ENCODE measurements at places on chromosomes 6 and 20.
A peak's percentile ranks its signal among the peaks of the same experiment; 100 is the strongest.

GRCh38 chr20:15603506-15603905 lies 969.7 kb downstream of the KIF16B start:
- DNase-seq = no peak

- no peak for DNase-seq
These were observed 78.8 kb downstream of the TAF4 start for GRCh38 chr20:61986762-61987321.

GRCh38 chr6:141335477-141336273 lies 797.0 kb upstream of the GJE1 start:
- DNase-seq = no peak

- no peak for DNase-seq
These were observed 17.1 kb upstream of the MTHFD1L start for GRCh38 chr6:150848400-150848799.

DNA sequence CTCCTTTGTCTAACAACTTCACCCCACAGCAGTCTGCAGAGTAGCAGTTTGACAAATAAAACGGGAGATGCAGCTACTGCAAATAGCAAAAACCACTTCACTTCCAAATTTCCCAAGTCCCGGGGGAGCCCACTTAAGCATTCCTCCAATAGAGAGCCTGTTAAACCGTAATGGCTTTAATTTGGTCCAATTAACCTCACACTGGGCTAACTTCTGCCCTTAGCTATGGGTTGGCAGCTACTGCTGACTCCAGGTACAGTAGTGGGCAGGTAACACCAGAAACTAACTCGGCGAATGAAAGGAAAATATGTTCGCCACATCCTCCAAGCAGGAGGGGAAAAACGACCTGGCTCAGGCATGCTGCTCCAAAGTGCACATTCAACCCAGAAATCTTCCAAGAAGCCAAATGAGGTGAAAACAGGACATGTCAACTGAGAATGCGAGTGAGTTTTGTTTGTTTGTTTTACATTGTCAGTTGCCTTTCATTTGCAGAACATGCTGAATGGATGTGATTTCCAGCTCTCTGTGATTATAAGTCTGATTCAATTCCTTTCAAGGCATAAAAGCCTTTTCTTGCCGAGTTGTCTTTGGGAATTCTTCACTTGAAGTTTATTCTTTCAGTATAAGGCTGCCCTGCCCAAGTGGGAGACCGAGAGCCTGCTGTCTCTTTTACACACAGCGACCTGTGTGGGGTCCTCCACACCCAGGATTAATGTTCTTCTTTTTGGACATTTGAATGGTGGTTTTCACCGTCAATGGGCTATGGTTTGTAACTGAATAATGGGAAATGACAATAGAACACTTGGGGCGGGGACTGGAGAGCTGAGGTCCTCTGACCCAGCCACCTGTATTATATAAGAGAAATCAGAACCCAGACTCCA lies 117.3 kb upstream of the ARMC2 start:
- DNase-seq = no peak

GRCh38 chr6:11772109-11772825 lies 6.3 kb downstream of the ADTRP start:
- no peak for DNase-seq

GRCh38 chr20:24762371-24762770 lies 186.7 kb upstream of the CST7 start:
- DNase-seq = no peak

DNA sequence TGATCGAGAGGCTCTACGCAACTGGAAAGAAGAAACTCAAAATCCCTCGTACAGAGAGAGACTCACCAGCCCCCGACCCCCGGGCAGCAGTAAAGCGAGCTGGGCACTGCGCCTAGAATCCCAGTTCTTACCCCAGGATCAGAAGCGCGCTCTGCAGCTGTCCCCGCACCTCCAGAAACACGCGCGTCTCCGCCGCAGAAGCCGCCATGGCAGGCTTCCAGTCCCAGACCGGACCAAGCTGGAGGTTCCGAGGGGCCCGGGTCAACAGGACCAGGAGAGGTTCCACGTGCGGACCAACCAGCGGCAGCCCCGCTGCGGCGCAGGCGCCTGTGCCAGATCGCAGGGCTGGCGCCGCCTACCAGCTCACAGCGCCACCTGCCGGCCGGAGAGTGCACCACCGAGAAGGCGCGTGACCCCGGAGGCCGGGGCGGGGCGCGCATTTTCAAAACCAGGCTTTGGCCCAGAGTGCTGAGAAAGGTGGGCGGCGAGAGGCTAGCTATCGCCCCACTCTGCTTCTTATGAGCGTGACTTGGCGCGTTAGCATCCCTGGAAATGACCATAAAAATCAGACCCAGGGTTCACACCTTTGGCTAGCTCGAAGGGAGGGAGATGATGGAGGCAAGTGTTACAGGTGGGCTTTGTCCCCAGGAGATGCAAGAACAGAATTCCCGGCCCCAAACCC lies at the start of gene UBE3D:
UBE3D (minus strand) TSS at position 331 of the 682 bp plus-strand sequence; CDS start at position 208, 123 bp downstream.
- DNase-seq = peak; percentile 85

- DNase-seq = no peak
These were observed 305.8 kb downstream of the CD83 start for GRCh38 chr6:14423330-14423729.

- no peak for DNase-seq
These were observed 969.6 kb downstream of the EYS start for GRCh38 chr6:64737418-64737817.

- no peak for DNase-seq
These were observed 3.3 kb upstream of the PRDM1 start for GRCh38 chr6:106082735-106083398.

DNA sequence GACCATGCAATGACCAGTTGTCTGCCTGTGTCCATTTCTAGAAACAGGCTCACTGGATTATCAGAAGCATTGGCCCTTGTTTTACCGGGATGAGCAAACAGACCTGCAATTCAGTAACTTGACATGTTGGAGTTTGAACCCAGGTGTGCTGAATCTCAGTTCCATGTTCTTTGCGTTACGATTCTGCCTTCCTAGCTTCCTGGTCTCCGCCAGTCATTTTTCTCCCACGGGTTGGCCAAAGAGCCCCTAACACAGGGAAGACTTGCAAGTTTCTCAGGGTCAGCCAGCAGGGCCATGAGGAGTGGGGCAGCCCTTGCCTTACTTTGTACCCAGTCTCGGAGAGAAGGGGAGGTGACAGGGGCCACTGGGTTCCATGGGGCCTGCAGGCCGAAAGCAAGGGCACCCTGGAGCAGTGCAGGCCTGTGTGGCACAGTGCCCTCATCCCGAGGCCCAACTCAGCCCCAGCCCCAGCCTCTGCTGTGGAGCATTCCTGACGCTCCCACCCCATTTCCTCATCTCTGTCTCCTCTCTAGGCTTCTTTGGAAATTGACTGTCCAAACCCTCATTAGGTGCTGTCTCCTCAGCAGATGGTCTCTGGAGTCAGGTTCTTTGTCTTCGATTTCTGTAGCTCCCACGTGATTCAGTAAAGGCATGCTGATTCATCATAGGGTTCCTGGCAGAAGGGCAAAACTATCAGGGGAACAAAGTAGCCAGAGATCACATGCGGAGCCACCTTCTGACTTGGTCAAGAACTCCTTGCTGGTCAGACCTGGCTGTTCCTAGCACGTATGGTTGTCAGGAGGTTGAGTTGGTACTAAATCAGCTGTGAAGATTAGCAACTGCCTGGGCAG lies 23.6 kb downstream of the CDS2 start:
- DNase-seq = no peak

GRCh38 chr20:39117491-39117890 lies 155.3 kb downstream of the DHX35 start:
- DNase-seq = no peak

DNA sequence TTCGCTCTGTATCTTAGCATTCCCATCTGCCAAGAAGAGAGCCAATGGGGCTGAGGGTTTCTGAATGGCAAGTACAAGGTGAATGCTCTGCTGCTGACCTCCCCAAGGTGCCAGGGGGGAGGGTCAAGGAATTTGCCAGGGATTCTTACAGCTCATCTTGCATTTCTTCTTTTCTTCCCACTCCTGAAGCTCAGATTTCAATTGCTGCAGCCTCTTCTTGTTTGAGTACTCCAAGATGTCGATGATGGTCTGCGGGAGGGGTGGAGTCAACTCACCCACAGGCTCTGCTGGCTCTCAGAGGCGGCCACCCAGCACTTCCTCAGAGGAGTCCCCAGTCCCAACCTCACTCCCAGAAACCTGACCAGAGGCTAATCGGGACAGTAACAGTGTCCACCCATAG lies 12.4 kb downstream of the C20orf96 start:
- no peak for DNase-seq

DNA sequence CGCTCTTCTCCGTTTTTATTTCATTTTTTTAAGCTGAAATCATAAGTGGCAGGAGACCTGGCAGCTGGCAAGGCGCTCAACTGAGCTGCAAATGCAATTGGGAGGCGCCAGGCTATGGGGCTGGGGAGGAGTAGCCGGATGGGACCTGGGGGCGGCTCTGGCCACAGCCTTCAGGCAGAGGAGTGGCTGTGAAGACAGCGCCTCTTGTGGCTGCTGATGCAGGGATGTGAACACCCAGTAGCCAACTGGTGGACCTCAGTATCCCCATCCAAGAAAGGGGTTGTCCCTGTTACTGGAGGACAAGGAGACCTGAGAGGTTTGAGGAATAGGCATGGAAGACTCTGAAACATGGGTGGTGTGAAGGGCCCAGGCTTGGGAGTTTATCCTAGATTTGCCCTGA lies 12.6 kb downstream of the KCNK17 start:
- DNase-seq = no peak

- no peak for DNase-seq
These were observed 95.6 kb downstream of the SYCP2 start for GRCh38 chr20:59837623-59838394.

GRCh38 chr20:64107736-64108457 lies 532 bp upstream of the NPBWR2 start:
- no peak for DNase-seq

GRCh38 chr6:53579338-53579737 lies 34.4 kb upstream of the GCLC start:
- no peak for DNase-seq

DNA sequence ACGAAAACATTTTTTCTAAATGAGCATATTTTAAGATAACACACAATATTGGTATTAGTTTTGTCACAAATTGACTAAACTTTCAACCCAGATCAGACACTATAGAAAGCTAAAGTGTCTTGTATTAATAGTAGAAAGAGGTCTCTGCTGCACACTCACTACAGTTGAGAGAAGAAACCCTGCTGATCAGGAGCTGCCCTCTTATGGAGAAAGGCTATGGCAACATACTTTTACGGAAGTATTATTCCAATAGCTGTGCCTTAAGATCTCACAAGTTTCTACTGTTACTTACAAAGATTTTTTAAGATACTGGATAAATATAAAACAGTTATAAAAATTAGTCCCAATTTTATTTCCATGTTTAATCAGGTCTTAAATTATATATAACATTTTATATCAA lies 155.7 kb downstream of the RIMS1 start:
- DNase-seq = no peak

DNA sequence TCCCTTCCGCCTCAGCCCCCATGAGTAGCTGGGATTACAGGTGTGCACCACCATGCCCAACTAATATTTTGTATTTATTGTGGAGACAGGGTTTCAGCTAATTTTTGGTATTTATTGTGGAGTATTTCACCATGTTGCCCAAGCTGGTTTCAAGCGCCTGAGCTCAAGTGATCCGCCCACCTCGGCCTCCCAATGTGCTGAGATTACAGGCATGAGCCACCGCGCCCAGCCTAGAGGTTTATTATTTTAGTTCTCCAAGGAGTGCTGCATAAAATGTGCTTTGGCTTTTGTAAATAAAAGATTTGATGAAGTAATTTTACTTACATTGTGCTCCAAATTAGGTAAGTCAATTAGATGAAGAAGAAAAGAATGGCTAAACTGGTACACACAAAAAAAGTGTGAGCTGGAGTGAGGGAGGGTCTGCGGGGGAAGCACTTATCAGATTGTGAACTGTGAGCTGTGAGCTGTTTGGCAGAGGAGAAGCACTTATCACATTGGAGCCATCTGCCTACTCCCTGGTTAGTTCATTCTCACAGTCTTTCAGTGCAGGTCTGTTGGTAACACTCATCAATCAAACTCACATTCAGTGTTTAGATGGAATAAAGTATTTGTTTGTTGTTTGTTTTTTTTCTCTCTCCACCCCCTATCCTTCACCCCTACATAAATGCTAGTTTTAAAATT lies 398.0 kb downstream of the EPHA7 start:
- no peak for DNase-seq

GRCh38 chr20:48789781-48790472 lies 37.9 kb downstream of the PREX1 start:
- DNase-seq = no peak

- DNase-seq = no peak
These were observed 130.4 kb upstream of the LRFN2 start for GRCh38 chr6:40717411-40718057.

GRCh38 chr6:28769626-28770402 lies 154.0 kb downstream of the TRIM27 start:
- DNase-seq = no peak

DNA sequence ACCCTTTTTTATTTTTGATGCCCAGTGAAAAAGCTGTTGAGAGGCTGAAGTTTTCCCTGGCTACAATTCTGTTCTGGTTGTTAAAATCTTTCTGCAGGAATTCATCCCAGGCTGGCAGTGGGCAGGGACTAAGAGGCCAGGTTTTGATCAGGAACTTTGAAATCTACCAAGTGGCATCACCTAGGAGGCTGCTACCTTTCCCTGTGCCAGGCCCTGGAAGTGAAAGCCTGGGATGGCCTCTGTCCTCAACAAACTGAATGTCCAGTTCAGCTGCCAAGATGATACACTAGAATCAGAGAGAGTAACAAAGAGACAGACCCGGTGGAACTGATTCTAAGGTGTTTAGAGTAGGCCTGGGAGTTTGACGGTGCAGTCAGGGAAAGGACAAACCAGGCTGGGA lies 596 bp downstream of the IYD start:
- DNase-seq = no peak

DNA sequence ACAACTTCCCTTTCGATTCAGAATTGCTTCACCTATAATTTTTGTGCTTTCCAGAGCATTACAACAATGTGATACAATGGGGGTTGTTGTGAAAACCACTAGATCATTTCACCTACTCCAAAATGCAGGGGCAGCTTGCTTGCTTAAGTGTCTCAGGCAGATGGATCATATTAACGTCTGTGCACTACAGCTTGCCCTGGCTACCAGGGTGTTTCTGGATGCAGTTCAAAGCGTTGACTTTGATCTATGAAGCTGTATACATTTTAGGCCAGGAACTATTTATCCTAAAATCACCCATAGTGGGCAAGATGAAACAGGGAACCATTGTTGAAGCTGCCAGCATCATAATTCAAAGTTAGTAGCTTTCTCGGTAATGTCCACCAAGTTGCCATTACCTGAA lies 339.5 kb upstream of the HSF2 start:
- DNase-seq = no peak

GRCh38 chr6:20271818-20272217 lies 59.5 kb upstream of the MBOAT1 start:
- no peak for DNase-seq
